ENCODE measurements at places on chromosomes 11 and 22.
A peak's percentile ranks its signal among the peaks of the same experiment; 100 is the strongest.

GRCh38 chr11:89249196-89249595, 71.5 kb downstream of the TYR start:
- DNase-seq: no peak

DNA sequence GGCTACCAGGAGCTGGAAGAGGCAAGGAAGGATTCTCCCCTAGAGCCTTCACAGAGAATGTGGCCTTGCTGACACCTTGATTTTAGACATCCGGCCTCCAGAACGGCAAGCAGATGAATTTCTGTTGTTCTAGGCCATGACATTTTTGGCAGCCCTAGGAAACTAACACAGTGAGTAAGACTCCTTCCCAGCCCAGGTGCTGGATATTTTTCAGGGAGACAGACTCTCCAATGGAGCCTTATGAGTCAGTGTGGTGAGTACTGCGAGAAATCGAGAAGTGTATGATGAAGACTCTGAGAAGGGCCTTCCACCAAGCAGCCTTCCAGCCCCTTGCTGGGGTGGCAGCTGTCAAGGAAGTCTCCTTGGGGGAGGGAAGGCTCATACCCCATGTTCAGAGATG, 114.4 kb downstream of the OSBP2 start:
- DNase-seq: no peak

- DNase-seq: no peak
Observed at GRCh38 chr22:48596111-48596850, 1231.4 kb downstream of the BRD1 start.

- no peak for DNase-seq
Observed at GRCh38 chr11:77172666-77172982, 44.6 kb downstream of the MYO7A start.

- no peak for DNase-seq
Observed at GRCh38 chr11:65897020-65897471, 3.1 kb downstream of the FOSL1 start.

DNA sequence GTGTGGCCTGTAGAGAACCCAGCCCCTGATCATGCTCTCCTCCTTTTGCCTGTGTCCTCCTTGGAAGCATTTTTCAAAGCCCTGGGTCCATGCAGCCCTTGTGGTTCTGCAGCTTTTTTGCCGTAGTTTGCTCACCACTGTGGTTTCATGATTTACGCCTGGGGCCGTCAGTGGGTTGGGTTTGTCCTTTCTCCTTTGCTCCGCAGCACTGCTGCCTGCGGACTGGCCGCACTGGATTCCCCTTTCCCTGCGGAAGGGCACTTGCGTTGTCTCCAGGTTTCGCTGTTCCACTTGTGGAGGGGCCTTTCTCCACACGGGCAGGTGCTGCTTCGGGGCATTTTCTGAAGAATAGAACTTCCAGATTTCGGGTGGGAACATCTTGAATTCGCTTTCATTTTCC, 1260.9 kb downstream of the BRD1 start:
- peak; percentile 76 for DNase-seq

DNA sequence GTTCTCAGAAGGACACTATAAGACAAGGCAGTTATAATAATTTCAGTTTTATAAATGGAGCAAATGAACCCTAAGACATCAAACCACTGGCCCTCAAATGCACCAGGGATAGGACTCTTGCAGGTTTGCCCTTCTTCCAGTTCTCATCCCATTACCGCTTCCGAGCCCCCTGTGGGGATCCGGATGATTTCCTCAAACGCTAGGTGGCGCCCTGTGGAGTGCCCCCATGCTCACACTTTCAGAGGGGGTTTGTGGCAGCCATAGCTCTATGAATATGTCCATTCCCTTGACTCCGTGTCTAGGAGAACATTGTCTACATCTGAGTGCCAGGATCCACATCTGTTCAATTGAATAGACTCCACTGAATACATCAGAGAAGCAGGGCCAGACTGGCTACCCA, 816.3 kb downstream of the NTM start:
- no peak for DNase-seq

DNA sequence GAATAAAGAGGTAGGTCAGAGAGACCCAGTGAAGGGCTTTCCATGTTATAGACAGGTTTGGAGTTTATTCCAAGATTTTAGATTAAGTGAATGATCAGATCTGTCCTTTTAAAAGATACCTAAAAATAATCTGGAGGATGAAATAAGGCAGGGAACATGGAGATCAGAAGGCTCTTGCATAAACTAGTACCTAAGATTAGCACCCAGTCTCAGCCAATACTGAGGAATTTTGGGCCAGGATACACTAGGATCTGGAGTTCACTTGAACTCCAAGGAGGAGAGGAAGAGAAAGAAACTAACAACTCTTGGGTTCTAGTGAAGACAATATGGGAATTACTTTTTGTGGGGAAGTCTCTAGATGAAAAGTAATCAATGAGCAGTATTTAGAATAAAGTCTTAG, 47.9 kb upstream of the RAPSN start:
- no peak for DNase-seq

GRCh38 chr11:3123305-3123704, 41.8 kb downstream of the OSBPL5 start:
- DNase-seq: no peak

DNA sequence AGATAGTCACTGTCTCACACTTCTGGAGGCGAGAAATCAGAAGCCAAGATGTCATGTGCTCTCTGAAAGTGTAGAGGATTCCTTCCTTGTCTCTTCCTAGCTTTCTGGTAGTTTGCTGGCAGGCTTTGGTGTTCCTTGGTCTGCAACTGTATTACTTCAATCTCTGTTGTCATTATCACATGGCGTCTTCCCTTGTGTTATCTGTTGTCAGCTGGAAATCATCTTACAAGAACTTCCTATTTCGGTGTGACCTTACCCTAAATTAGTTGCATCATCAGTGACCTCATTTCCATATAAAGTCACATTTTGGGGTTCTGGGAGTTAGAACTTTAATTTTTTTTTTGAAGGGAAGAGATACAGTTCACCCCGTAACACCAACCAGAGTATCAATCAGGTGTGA, 3.3 kb upstream of the LIN7C start:
- no peak for DNase-seq

GRCh38 chr11:129368889-129369672, 6.6 kb upstream of the BARX2 start:
- no peak for DNase-seq

Data from GM03348 (cell line).